Large intestine (tissue), 12 donors: ENCODE measurements at places on chromosomes 1 and 21. TPM values are rescaled to one million over a fixed set of nuclear protein-coding genes. Genes with fewer than 3 reads are reported as not detected.

FOXD3 gene
- 1.6 TPM for polyA plus RNA-seq

HUNK gene
- polyA plus RNA-seq: 9.1 TPM

DNA sequence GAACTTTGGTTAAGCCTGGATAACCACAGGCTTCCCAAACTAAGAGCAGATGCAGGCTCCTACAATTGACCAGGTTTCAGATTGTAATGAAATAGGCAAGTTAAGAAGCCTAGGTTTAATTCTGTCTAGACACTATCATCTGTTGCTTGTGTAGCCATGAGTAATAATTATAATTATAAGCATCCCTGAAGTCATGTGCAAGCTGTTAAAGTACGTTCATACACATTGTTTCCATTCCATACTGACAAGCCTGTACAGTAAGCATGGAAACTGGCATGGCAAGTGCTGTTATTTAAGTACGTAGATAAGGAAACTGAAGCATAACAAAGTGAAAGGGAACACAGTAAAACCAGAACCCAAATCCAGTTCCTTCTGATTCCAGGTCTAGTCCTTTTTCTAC lies 557.2 kb upstream of the BEND5 start:
- H3K4me1 ChIP-seq: no peaks in the 10 kb centered on the region
- H3K36me3 ChIP-seq: no peaks in the 10 kb centered on the region
- H3K4me3 ChIP-seq: no peak overlapping the region
- H3K27me3 ChIP-seq: no peaks in the 10 kb centered on the region
- DNase-seq: no peak

- no peaks in the 10 kb centered on the region for H3K36me3 ChIP-seq
- no peak overlapping the region for H3K27ac ChIP-seq
- no peak for DNase-seq
- H3K4me3 ChIP-seq: no peak overlapping the region
- peaks cover 15% of the 10 kb centered on the region for H3K4me1 ChIP-seq
Observed at GRCh38 chr1:170929412-170929834, 5.9 kb upstream of the MROH9 start.

GRCh38 chr1:228376651-228377631 lies 29.7 kb downstream of the TRIM11 start:
- no peak overlapping the region for H3K4me3 ChIP-seq
- peaks cover 25% of the 10 kb centered on the region for H3K4me1 ChIP-seq
- H3K36me3 ChIP-seq: peaks cover 9% of the 10 kb centered on the region
- no peak overlapping the region for H3K27ac ChIP-seq
- H3K27me3 ChIP-seq: no peaks in the 10 kb centered on the region
